ENCODE measurements at places on chromosomes 1 and 21. TPM values are rescaled to one million over a fixed set of nuclear protein-coding genes. Genes with fewer than 3 reads are reported as not detected.

Gene GREM2
- total RNA-seq = 0.66 TPM

GRCh38 chr1:118363396-118363795, 178.4 kb upstream of the SPAG17 start:
- no peak for DNase-seq

GRCh38 chr1:204564835-204565234, 48.6 kb downstream of the MDM4 start:
- no peak for DNase-seq

Gene PRRX1
- 0.10 TPM for total RNA-seq

DNA sequence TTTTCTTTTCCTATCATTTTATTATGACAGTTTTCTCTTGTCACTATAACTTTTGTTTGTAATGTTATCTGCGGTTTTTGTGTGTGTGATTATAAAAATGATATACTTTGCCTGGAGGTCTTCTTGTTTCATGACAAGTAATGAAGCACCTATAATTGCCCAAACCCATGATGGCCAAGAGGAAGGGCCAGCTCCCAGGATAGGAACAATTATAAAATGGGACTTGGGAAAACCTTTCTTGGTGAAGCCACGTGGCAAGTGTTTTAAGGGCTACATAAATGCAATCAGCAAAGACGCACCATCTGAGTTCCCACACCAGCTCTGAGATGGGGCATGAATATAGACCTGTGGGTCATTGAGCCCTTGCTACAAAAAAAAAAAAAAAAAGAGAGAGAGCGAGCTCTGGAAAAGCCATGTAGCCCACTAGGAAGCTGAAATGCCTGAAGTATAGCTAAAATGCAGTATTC, 462.6 kb upstream of the RUNX1 start:
- DNase-seq = peak; percentile 68

Gene HNRNPCL4
- total RNA-seq = not detected

DNA sequence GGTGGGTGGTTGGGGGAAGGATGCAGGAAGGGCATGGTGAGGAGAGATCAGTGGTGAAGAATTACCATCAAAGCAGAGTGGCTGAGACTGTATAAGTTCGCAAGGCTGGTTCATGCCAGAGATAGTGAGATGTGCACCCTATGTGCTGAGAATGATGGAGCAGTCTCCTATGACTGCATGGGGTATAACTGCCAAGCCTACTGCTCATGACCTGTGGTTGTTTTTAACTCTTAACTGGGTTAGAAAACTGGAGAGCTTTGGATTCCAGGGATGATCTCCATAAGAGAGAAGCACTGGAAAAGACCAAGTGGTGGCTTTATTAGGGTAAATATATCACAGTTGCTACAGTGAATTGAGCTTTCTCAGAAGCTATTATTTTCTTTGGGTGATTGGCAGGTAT, 16.2 kb downstream of the WNT2B start:
- DNase-seq = no peak

- no peak for DNase-seq
Observed at GRCh38 chr1:85289848-85290335, 13.5 kb upstream of the BCL10 start.

Gene ENAH
- 98.0 TPM for total RNA-seq

Data from H4 (cell line).